HS-27A (cell line): ENCODE measurements at places on chromosomes 3 and 15.
A peak's percentile ranks its signal among the peaks of the same experiment; 100 is the strongest.

GRCh38 chr3:167287308-167287707 lies 92.8 kb downstream of the ZBBX start:
- DNase-seq = no peak

- DNase-seq = no peak
These were observed 152.0 kb upstream of the PEX5L start for GRCh38 chr3:180188512-180189309.

- DNase-seq = no peak
These were observed 28.2 kb downstream of the MBNL1 start for GRCh38 chr3:152296971-152297370.

GRCh38 chr15:68227643-68228142 lies 1.8 kb downstream of the CLN6 start:
- DNase-seq = no peak

DNA sequence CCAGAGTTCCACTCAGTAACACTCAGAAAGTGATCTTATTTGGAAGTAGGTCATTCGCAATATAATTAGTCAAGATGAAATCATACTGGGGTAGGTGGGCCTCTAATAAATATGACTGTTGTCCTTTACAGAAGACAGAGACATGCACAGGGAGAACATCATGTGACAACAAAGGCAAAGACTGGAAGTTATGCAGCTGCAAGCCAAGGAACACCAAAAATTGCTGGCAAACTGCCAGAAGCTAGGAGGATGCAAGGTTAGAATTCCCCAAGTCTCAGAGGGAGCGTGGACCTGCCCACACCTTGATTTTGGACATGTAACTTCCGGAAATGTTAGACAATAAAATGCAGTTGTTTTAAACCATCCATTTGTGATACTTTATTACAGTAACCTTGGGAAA lies 471.5 kb upstream of the AGTR1 start:
- DNase-seq = no peak

GRCh38 chr3:46946416-46946815 lies 30.1 kb downstream of the CCDC12 start:
- no peak for DNase-seq

DNA sequence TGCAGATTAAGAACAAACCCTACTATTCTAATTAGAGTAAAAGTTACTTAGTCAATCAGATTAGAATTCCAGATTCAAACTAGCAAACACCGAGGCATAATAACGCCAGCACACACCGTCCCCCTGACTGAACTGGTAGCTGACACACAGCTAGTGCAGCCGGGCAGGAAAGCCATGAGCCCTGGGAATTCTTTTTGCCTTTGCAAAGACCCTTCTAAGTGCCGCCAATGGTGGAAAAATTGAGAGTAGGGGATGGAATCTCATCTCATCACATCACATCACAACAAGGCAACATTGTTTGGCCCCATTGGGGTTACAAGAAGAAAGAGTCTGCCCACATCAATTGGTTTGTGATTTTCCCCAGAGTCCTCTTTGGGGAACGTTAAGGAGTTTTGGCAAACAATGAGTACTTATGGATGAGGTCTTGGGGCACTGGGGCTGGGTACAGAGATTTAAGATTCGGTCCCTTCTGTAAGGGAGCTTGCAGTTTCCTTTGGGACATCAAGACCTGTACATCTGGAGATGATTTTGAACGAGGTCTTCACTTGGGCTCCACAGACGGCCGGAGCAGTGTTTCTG lies 120.4 kb upstream of the MEF2A start:
- no peak for DNase-seq

- no peak for DNase-seq
These were observed 17.4 kb downstream of the FYCO1 start for GRCh38 chr3:45978006-45978761.

DNA sequence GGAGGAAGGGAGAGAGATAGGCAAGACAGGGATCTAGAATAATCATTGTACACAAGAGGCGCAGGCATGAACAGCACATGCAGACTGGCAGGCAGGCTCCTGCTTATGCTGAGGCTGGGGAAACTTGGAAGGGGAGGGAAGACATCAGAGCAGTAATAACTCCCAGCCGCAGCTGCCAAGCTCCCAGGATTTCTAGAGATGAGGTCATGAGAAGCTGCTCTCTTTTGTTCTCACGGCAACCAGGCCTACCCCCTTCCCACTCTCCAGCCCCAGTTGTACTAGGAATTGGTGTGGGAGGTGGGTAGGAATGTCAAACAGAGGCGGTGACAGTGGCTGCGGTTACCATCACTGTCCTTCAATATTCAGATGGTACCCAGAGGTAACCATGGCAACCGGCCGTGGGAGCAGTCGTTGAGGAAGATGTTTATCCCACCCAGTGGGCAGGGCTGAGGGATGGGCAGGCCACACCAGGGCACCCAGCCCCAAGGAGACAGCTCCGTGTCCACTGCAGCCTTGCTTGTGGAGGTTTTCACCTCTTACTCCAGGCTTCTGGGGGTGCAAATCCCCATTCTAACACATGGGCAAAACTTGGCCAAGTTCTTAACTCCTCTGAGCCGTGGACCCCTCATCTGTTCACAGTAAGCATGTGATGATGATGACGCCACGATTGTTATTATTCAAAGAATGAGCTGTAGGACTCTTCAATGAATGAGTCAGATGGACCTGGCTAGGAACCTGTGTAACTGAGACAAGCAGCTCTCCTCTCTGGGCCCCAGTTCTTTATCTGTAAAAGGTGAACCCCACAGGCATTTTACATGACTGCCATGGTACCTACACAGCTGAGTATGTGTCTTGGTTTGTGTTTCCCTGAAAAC lies 360.8 kb upstream of the PROK2 start:
- no peak for DNase-seq

GRCh38 chr3:9452417-9452816 lies 55.0 kb downstream of the SETD5 start:
- no peak for DNase-seq

GRCh38 chr15:96268442-96269204 lies 61.9 kb upstream of the NR2F2 start:
- no peak for DNase-seq

DNA sequence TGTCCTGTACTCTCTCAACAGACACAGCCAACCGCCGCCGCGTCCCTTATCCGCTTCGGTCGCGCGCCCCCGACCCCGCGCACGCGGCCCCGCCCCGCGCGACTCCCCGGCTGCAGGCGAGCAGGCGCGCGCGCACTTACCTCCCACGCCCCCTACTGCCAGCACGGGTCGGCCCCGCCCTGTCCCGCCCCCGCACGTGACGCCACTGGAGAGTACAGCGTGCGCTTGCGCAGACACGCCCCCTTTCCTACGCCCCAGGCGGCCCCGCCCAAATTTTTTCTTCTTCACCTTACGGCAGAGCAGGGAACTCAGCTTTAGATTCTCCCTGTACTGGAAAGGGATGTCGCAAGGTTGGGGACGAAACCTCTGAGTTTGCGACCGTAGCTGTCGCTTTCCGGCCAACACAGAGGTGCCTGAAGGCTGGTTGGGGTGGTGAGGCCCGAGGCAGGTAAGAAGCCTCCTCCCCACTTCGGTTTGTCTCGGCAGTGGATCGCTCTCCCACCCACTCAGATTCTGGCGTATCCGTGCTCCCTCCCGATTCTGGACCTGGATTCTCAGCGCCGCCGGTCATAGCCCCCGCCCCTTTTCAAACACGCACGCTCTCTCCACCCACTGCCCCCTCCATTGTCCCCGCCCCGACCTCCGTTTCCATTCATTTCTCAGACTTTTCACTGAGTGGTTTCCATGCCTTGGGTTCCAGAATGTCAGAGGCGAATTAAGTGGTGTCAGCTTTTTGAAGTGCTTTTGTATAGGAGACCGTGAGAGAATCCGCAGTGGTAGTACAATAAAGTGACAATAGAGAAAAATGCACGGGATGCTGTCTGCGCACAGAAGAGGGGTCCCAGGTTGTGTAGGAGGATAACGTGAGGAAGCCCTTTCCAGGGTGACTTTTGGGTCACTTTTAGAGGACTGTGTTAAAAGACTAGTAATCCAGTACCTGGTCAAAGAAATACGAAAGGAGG lies at the start of the genes MYO9A and SENP8:
MYO9A (minus strand) TSS at position 134 of the 962 bp plus-strand sequence. CDS start 71,587 bp downstream, outside the sequence.
SENP8 (plus strand) TSS at position 387 of the 962 bp plus-strand sequence. CDS start 21,221 bp downstream, outside the sequence.
- peak; percentile 99 for DNase-seq

- DNase-seq = no peak
These were observed 21.8 kb downstream of the GREM1 start for GRCh38 chr15:32739522-32740063.

DNA sequence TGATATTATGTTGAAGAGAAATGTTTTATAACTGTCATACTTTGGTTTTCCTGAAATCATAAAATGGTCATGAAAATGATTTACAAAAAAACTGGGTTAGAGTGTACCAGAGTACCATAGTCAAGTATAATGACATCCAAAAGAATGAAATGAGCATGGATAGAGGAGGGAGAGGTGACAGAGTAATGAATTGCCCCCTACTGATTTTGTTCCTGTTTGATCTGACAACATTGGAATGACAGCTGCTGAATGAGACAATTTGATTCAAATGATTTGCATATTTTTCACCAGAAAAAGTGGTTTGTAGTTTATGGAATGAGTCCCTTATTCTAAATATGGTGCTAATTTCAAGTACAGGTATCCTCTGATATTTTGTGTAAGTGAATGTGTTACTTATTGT lies 271.7 kb downstream of the CNTN4 start:
- no peak for DNase-seq

GRCh38 chr3:142857056-142857455 lies 31.8 kb downstream of the PCOLCE2 start:
- DNase-seq = no peak

GRCh38 chr15:58311556-58311955 lies 120.2 kb upstream of the LIPC start:
- DNase-seq = no peak
